SK-MEL-5 (cell line): ENCODE measurements at places on chromosomes 2 and 18.
A peak's percentile ranks its signal among the peaks of the same experiment; 100 is the strongest.

GRCh38 chr2:130870161-130870485, 33.4 kb downstream of the ARHGEF4 start:
- no peak for DNase-seq

GRCh38 chr2:108823286-108823685, 36.7 kb downstream of the CCDC138 start:
- DNase-seq: no peak

DNA sequence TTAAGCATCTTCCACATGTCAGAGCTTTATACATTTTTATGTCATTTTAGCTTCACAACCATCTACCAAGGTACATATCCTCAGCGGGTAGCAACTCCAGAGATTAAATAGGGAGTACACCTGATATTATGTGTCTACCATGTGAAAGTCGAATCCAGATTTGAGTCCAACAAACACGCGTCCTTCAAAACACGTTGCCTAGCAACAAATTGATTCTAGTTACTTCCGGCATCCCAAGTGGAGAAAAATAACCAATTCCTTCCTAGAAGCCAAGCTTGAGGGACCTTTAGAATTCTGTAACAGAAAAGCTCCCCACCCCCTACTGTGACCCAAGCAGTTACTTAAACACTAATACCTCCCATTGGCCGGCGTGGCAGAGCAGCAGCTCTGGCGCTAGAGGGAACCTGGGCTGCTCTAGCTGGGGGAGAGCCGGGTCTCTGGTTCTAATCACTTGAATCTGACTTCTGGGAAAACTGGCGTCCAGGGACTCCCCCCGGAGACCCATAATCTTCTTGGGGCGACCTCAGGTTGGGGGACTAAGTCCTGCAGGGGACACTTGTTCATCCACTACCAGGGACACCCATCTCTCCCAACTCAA, at the start of gene ERICH2:
Gene ERICH2, plus strand, starts transcription at position 371 of the 598 bp plus-strand sequence. CDS start 304 bp downstream, outside the sequence.
- peak; percentile 70 for DNase-seq

GRCh38 chr18:48963586-48964470, 13.1 kb upstream of the SMAD7 start:
- no peak for DNase-seq

DNA sequence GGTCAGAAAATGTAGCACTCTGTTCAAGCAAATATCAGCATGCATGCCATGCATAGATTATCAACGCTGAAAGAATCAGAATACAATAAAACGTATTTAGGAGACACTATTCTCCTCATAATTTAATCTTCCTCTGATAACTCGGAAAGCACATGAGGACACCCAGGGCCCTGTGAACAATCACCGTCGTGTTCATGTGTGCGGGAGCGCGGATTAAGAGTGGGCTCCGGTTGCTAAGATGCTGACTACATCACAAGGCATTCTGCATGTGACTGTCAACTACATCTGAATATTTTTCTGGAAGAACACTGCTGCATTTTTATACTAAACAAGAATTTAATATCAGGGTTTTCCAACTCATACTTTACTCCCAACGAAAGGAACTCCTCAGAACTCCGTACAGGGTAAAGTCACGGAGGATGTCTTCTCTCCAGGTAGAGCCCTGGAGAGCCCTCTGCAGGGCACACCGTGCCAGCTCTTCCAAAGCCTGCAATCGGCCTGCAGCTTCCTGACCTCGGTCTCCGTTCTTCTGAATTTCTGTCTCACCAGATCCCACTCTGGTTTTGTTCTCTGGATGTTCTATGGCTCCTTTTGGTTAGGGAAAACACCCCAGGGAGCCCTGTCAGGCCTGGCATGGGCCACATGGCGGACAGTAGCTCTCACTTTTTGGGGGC, 59.6 kb downstream of the ZNF516 start:
- DNase-seq: no peak

DNA sequence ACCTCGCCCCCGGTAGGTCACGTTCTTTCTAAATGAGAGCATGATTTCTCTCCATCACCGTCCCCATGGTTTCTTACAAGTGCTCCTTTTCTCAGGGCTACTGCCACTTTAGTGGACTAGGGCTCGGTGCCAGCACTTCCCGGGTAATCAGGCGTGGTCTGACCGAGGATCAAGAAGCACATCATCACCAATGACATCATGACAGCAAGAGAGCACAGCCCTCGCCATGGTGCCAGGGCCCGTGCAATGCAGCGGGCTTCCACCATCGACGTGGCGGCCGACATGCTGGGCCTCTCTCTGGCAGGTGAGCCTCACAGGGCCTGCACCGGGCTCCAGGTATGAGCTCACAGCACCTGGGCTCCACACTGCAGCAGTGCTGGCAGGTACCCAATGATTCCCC, 75.2 kb downstream of the INPP4A start:
- DNase-seq: no peak

GRCh38 chr2:99961196-99961913, 181.0 kb downstream of the AFF3 start:
- no peak for DNase-seq

GRCh38 chr18:2884706-2885285, 38.0 kb downstream of the EMILIN2 start:
- no peak for DNase-seq

GRCh38 chr2:3329491-3329890, 48.1 kb downstream of the EIPR1 start:
- no peak for DNase-seq

DNA sequence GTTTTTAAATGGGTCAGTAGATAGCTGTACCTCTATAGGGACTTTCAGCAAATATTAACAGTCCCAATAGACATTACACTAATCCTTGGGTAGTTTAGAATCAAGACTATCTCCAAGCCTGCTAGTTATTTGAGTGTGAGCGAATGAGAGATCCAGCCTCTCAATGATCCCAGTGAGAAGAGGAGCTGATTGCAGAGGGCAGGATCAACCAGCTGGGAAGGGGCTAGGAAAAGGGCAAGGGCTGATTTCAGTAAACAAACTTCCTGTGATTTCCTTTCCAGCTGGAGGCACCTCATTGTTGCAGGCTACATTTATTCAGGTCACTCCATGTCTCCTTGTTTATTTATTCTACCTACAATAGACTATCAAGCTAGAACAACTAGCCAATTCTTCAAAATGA, 84.1 kb upstream of the CTNNA2 start:
- DNase-seq: no peak

- no peak for DNase-seq
These were observed 174.0 kb upstream of the CDH20 start for GRCh38 chr18:61159246-61159645.

DNA sequence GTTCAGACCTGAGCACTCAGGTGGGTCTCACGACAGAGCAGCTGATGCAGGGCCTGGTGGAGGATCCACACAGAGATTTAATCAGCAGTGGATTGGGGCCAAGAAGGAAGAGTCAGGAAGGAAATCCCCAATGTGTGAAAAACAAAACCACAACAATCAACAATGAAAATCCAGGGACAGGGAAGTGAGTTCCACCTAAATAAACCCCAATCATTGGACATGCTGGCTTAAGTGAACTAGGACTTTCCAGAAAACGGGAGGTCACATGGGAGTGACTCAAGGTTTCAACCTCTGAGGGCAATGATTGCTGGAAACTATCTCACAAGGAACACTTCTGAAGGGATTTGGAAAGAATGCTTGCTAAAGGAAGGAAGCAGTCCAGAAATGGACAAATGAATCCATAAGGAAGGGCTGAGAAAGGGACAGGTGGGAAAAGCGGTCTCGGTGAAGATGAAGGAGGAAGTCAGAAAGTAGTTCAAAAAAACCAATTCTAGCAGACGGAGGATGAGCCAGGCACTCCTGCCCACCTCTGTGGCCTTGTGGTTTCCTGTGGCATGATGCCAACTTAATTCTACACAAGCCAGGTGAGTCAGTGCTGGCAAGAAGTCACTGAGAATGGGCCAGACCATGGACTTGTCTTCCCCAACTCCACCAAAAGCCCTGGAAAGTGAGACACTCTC, 15.4 kb upstream of the XDH start:
- no peak for DNase-seq

DNA sequence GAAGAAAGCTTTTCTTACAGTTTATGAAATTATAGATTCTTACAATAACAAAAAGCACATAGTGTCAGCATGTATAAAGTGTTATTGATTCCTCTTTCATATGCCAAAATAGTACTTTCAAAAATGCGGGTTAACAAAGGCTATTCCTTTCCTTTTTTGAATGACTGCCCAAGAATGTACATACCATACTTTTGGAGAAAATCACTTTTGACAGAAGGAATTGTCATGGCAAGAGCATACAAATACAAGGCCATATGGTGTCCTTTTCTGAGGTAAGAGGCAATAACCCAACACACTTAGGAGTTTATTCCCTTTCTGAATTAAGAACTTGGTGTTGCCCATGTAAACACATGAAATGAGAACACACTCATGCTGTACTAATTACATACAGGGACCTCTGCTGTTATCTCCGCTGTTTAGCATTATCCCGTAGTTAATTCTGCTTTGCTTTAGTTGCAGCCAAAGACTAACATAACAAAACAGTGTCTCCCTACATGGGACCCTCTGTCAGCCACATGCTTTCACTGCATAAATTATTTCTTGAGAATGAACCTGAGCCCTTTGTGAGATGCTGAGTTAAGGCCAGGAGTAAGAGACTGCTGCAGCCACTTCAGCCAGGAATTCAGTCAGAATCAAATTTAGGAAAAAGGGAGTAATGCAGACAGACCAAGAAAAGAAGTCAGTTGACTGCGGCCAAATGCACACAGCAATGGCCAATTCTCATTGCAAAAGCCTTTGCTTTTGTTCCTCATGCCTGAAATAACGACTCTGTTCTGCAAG, 67.0 kb downstream of the CDH2 start:
- DNase-seq: no peak

DNA sequence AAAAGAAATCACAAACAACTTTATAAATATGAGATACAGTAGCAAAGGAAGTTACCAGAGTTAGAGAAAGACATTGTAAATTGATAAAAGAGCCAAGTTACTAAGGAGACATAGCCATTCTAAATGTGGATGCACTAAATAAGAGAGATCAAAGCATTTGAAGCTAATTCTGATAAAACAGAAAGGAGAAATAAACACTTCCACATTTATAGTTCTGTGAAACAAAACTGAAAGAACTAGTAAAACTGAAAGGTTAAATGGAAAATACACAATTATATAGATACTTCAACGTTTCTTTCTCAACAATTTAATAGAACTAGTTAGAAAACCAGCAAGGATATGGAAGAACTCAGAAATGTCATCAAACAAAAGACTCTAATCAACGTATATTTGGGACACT, 309.0 kb upstream of the CDH2 start:
- DNase-seq: no peak

DNA sequence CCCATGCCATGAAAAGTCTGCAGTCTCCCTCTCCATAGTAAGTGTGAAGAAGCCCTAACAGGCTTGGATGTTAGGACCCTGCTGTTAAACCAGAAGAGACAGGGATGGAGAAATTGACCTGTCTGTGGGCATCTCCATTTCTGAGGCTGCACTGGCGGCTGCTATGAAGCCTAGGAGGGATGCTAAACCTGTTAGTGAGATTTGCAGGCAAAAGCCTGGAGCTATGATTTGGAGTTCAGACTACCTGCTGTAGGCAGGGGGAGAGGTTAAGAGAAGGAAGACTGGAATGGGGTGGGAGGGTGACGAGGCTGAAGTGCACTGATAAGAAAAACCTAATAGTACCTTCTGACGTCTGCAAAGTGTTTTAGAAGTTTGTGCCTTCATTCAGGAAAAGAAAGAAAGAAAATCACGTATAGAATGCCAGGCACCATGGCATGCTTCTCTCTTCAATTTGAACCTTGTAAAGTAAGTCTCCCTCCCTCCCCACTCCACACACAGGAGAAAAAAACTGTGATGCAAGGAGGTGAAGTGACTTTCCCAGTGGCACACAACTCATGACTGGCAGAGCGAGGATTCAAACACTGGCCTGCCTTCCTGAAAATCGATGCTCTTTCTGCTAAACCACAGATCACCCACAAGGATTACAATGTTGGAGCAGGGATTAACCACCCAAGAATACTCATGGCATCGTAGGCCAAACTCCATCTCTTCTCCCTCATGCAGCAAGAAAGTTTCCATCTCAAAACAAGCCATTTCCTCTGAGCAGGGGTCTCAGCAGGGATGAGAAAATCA, 98.5 kb upstream of the PKDCC start:
- DNase-seq: no peak

DNA sequence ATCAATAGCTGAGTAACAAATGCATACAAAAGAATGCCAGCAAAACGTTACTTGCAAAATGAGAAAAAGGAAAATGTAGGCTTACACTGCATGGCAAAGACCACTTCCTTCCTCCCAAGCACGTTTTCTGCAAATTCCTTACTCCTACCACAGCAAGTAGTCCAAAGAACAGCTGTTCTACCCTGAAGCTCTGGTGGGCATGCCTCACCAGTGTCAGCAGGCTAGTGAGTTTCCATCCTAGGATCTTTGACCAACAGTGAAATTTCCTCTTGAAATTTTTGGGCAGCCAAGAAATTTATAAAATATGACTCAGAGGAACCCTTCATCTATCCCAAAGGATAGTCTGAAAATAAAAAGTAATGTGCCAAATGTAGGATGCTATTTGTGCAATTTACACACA, 123.9 kb downstream of the ZNF532 start:
- no peak for DNase-seq

DNA sequence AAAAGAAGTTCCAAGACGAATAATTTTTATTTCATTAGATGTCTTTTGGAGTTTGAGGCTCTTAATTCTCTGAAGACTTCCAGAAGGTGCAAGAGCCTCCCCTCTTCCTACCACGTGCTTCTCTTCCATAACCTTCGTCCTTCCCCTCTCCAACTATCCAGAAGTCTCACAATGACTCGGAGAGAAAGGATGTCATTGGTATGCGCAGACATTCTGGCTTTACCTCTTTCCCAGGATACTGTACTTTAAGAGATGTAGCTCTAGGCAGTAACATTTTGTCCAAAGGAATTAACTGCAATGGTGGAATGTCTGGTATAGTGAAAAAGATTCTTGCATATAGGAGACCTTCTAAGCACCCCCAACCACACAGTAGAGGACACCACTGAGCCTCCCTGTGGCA, 249.0 kb upstream of the OSR1 start:
- DNase-seq: no peak

DNA sequence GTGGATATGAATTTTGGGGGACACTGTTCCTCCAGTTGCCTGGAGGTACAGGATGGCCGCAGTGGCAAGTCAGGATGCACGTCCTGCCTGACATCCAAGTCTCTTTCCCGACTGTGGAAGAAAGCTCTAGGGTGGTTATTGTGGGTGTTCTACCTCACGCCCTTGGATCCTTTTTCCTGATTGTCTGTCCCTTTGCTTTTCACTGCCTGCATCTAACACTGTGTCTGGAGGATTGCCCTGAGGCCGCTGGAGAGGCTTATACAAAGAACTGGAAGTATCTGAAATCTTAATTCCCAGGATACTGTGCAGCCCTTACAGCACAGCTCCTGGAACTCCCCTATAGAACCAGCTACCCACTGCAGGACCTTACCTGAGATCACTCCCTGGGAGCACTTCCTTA, 250.5 kb downstream of the TFCP2L1 start:
- no peak for DNase-seq

DNA sequence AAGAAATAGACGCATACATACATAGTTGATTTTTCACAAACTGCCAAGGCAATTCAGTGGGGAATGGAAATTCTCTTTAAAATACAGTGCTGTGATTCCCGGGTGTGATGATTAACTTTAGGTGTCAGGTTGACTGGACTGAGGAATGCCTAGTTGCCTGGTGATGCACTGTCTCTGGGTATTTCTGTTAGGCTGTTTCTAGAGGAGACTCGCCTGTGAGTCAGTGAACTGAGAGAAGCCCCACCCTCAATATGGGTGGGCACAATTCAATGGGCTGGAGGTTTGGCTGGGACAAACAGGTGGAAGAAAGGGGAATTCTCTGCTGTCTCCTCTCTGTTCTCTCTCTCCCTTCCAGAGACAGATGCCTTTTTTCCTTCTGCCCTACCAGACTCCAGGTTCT, 187.6 kb downstream of the ARHGAP28 start:
- no peak for DNase-seq
